Type B pancreatic cell (in vitro differentiated cells): ENCODE measurements at places on chromosomes 13 and 19. TPM values are rescaled to one million over a fixed set of nuclear protein-coding genes. Genes with fewer than 3 reads are reported as not detected.

LILRB4 gene
- total RNA-seq = not detected in 2 replicates

FFAR1 gene
- 2.1 and 2.7 TPM in 2 replicates for total RNA-seq

PCSK4 gene
- total RNA-seq = 9.6 and 12.4 TPM in 2 replicates

C19orf73 gene
- 2.3 and 2.6 TPM in 2 replicates for total RNA-seq

MKNK2 gene
- total RNA-seq = 118 and 120 TPM in 2 replicates

ZBTB7A gene
- total RNA-seq = 21.0 and 31.0 TPM in 2 replicates

EGLN2 gene
- total RNA-seq = 83.4 and 83.8 TPM in 2 replicates

ZFR2 gene
- total RNA-seq = 1.00 and 4.7 TPM in 2 replicates

TPTE2 gene
- not detected in 2 replicates for total RNA-seq

DNA sequence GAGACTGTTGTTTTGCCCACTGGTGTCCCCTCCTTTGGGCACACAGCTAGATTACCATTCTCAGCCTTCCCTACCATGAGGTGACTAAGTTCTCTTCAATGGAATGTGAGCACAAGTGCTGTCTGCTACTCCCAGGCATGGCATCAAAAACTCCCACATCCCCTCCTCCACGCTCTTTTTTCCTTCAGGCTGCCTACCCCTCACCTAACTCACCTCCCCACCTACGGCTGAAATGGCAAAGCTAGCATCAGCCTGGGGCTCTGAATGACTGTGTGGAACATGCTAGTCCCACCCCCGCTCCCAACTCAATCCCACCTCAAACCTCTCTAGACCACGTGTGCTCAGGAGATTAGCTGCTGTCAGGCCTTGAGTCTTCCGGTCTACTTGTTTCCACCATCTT lies 512.2 kb downstream of the DIAPH3 start:
- no peak for DNase-seq
- peaks cover 8% of the 10 kb centered on the region for H3K4me1 ChIP-seq
- H3K27me3 ChIP-seq = peaks cover 3% of the 10 kb centered on the region
- H3K4me3 ChIP-seq = no peak overlapping the region

GRCh38 chr19:43804432-43804831 lies 2.2 kb upstream of the LYPD5 start:
- H3K4me3 ChIP-seq = no peak overlapping the region
- H3K36me3 ChIP-seq = no peaks in the 10 kb centered on the region
- peaks cover 5% of the 10 kb centered on the region for H3K4me1 ChIP-seq

DNA sequence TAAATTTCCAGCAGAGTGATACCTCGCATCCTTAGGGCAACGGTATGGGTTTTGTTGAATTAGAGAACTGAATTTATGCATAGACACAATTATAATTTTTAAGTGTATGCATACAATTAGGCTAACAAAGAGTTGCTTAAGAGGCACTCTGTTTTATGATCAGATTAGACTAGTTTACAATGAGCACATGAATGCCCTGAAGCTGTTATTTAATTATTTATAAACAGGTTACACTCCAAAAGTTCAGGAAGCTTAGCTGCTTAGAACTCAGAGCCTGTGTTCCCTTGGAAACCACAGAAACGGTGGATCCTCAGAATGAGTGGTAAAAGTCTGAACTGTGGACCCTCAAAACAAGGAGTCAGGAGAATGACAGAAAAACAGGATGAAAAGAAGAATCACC lies 72.5 kb upstream of the FBXL3 start:
- no peaks in the 10 kb centered on the region for H3K27me3 ChIP-seq
- H3K4me3 ChIP-seq = no peak overlapping the region
- DNase-seq = no peak
- no peak overlapping the region for H3K27ac ChIP-seq
- H3K4me1 ChIP-seq = no peaks in the 10 kb centered on the region

- peaks cover 39% of the 10 kb centered on the region for H3K4me1 ChIP-seq
- peak overlapping the region; percentile 50 for H3K27ac ChIP-seq
- no peaks in the 10 kb centered on the region for H3K36me3 ChIP-seq
- peaks cover 38% of the 10 kb centered on the region for H3K27me3 ChIP-seq
- no peak overlapping the region for H3K4me3 ChIP-seq
Observed at GRCh38 chr19:41328842-41329225, 18.9 kb downstream of the CCDC97 start.

DNA sequence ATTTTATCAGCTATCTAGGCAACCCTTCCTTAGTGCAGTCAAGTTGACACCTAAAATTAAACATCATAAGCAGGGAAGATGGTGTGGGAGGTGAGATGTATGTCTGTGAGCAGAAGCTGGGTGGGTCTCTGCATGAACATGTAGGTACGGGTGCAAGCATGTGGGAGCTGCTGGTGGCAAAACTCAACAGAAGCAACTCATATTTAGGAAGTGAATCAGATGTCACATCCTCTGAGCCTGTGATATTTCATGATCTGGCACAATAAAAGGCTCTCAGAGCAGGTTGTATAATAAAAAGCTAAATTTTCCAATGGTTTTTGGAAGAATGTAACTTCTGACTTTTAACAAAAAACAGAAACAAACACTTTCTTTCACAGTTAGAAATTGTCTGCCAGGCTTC lies 44.4 kb downstream of the C1QTNF9 start:
- no peak overlapping the region for H3K27ac ChIP-seq
- no peaks in the 10 kb centered on the region for H3K27me3 ChIP-seq
- no peaks in the 10 kb centered on the region for H3K36me3 ChIP-seq
- no peak overlapping the region for H3K4me3 ChIP-seq
- no peaks in the 10 kb centered on the region for H3K4me1 ChIP-seq
- no peak for DNase-seq

- DNase-seq = no peak
- peak overlapping the region; percentile 34 for H3K4me3 ChIP-seq
- H3K27ac ChIP-seq = peak overlapping the region; percentile 50
- H3K27me3 ChIP-seq = no peaks in the 10 kb centered on the region
Observed at GRCh38 chr13:41613471-41613870, 156.1 kb downstream of the RGCC start.

DNA sequence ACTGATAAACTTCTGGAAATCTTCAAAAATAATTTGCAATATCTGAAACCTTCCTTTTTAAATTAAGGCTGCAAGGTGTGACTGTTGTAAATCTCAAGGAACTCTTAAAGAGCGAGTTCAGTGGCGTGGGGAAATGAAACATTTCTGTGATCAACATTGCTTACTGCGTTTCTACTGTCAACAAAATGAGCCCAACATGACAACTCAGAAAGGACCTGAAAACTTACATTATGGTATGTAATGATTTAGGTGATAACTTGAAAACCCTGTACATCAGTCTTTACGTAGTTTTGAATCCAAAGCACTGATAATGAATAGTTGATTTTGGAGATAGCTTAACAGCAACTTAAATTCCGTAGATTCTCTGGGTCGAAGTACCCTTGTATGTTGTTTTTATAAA lies 92.8 kb downstream of the ZMYM2 start:
- DNase-seq = no peak
- peaks cover 28% of the 10 kb centered on the region for H3K36me3 ChIP-seq
- H3K4me1 ChIP-seq = no peaks in the 10 kb centered on the region
- H3K27me3 ChIP-seq = no peaks in the 10 kb centered on the region

GRCh38 chr13:97976610-97977521 lies 23.4 kb downstream of the IPO5 start:
- peaks cover under 1% of the 10 kb centered on the region for H3K36me3 ChIP-seq
- H3K4me3 ChIP-seq = peak overlapping the region; percentile 96
- DNase-seq = no peak
- H3K27me3 ChIP-seq = no peaks in the 10 kb centered on the region
- H3K27ac ChIP-seq = peak overlapping the region; percentile 94
- H3K4me1 ChIP-seq = peaks cover 35% of the 10 kb centered on the region

GRCh38 chr19:41366089-41366488 lies 2.1 kb upstream of the B9D2 start:
- peaks cover 3% of the 10 kb centered on the region for H3K36me3 ChIP-seq
- no peak for DNase-seq
- H3K27ac ChIP-seq = peak overlapping the region; percentile 72
- H3K4me1 ChIP-seq = peaks cover 14% of the 10 kb centered on the region
- H3K4me3 ChIP-seq = peak overlapping the region; percentile 67

DNA sequence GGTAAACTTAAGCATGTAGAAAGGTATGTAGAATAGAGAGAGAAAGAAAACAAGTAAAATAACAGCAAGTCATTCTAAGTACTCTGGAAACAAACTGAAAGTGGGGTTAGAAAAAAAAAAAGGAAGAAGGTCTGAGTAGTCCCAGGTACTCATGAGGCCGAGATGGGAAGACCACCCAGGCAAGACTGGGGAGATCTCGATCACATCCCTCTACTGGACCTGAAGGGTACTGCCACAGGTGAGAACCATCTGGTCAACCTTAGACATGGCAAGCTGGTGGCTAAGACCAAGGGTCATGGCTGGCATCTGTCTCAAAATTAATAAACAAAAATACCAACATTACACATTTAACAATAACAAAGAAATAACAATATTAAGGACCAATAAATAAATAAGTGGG lies 36.3 kb upstream of the ZNF724 start:
- H3K27ac ChIP-seq = no peak overlapping the region
- no peak for DNase-seq
- H3K4me3 ChIP-seq = no peak overlapping the region
- H3K4me1 ChIP-seq = no peaks in the 10 kb centered on the region

- H3K27ac ChIP-seq = peak overlapping the region; percentile 11
- no peaks in the 10 kb centered on the region for H3K4me1 ChIP-seq
- no peak overlapping the region for H3K4me3 ChIP-seq
- peaks cover 14% of the 10 kb centered on the region for H3K36me3 ChIP-seq
- no peak for DNase-seq
Observed at GRCh38 chr19:13741893-13742292, 22.4 kb upstream of the MRI1 start.

DNA sequence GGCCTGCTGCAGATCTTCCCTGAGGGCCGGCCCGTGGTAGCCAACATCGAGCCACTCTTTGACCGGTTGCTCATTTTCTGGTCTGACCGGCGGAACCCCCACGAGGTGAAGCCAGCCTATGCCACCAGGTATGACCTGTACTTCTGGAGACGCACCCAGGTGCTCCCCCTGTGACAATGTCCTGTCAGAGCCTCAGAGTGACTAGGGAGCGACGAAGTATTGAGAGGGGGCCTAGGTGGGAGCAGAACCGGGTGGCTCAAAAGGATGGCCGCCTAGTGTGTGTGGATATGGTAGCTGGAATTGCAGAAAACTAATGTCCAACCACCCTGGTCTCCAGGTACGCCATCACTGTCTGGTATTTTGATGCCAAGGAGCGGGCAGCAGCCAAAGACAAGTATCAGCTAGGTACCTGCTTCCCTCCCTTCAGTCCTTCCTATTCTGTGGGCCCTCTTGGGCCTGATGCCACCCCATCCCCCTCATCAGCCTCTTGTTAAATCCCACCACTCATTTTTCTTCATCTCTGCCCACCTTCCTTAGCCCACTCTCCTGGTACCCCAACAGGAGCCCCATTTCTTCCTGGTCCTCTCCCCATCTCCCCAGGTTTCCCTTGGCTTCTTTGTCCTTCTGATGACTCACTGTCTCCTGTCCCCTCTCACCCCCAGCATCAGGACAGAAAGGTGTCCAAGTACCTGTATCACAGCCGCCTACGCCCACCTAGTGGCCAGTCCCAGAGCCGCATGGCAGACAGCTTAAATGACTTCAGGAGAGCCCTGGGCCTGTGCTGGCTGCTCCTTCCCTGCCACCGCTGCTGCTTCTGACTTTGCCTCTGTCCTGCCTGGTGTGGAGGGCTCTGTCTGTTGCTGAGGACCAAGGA lies 8.4 kb downstream of the EGLN2 start:
- peaks cover 61% of the 10 kb centered on the region for H3K4me1 ChIP-seq
- H3K4me3 ChIP-seq = peak overlapping the region; percentile 86
- H3K27ac ChIP-seq = peak overlapping the region; percentile 97
- DNase-seq = no peak

DNA sequence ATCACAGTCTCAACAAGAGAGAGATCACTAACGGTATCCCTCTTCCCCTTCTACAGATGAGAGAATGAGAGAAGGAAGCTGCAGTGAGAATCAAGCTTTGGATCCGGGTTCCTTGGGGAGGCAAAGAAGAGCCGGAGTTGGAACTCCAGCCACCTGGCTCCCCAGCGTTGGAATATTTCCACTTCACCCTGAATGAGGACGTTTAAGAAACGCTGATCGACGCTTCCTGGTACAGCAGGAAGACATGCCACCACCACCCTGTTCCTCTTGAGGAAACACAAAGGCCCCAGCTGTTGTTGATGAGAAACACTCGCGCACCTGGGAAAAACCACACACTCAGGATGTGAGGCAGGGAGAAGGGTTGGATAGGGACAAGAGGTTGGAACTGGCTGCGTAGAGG lies 11.3 kb upstream of the CACNG8 start:
- H3K27me3 ChIP-seq = peaks cover 33% of the 10 kb centered on the region
- DNase-seq = no peak
- H3K4me3 ChIP-seq = no peak overlapping the region
- no peaks in the 10 kb centered on the region for H3K4me1 ChIP-seq

DNA sequence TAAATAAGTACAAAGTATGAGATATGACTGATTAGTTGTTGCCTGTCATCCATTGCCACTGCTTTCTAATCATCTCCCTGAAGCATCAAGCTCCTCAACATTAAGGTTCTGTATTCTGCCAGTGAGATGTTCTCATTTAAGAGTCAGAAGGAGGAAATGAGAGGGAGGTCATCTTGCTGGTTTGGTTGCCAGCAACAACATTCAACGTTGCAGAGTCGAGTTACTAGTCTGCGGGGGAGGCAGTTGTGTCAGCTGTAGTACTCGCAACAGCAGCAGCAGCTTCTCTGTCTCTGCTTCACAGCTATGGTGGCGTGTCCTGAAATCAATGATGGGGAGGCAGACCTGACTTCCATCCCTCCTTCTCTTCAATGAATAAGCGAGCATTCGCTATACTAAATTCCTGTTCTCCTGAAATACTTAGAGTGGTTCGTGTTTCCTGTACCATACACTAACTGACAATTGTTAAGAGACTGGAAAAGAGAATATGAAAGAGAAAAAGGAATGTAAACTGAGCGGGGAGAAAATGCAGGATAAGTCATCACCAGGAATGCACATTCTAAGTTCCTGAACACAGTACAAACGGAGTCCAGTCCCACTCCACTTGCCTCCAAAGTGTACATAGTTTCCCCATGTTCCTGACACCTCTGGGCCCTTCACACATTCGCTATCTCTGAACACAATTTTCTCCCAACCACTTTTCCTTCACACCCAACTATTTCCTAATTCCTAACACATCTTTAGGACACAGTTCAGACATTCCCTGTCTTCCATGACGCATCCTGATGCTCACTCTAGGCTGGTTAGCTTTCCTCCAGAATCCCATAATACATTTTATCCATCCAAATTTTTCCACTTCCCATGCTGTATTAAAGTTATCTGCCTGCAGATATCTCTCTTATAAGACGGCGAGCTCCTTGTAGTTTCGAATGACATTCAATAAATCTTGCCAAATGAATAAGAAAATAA lies 263.0 kb downstream of the KLF12 start:
- DNase-seq = no peak
- no peak overlapping the region for H3K4me3 ChIP-seq
- peaks cover 20% of the 10 kb centered on the region for H3K4me1 ChIP-seq
